ENCODE measurements at places on chromosomes 12 and 14.
A peak's percentile ranks its signal among the peaks of the same experiment; 100 is the strongest.

GRCh38 chr14:51291016-51291415 lies 51.0 kb downstream of the TMX1 start:
- DNase-seq = no peak

GRCh38 chr12:32230613-32230993 lies 124.0 kb downstream of the BICD1 start:
- DNase-seq = peak; percentile 99

DNA sequence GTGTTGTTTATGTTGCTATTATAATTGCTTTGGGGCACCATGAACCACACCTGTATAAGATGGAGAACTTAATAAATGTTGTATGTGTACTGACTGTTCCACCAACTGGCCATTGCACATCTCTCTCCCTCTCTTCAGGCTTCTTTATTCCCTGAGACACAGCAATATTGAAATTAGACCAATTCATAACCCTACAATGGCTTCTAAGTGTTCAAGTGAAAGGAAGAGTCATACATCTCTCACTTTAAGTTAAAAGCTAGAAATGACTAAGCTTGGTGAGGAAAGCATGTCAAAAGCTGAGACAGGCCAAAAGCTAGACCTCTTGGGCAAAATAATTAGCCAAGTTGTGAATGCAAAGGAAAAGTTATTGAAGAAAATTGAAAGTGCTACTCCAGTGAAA lies 373.3 kb downstream of the RGS6 start:
- DNase-seq = no peak

DNA sequence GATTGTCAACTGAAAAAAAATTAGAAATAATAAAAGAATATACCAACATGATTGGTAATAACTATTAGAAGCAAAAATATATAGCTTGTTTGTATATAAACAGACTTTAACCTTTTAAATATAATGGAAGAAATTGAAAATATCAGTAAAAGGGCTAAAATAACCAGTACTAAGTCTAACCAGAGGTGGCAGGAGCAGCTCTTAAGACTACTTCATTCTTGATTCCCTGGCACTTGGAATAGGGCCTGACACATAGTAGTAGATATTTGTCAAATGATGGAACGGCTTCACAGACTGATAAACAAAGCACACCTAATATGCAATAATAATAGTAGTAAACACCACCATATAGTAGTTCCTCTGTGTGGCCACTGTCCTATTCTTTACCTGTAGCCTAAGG lies 9.4 kb downstream of the TMEM63C start:
- no peak for DNase-seq

All from NCI-H1694 treated with DMSO at 0.1 percent for 48 hours (cell line).